ENCODE measurements at places on chromosomes 3 and 15.

- no peak for DNase-seq
Measured at GRCh38 chr3:126438186-126438585, 37.5 kb downstream of the ZXDC start.

GRCh38 chr3:182261041-182261440 lies 532.3 kb upstream of the ATP11B start:
- DNase-seq: no peak

DNA sequence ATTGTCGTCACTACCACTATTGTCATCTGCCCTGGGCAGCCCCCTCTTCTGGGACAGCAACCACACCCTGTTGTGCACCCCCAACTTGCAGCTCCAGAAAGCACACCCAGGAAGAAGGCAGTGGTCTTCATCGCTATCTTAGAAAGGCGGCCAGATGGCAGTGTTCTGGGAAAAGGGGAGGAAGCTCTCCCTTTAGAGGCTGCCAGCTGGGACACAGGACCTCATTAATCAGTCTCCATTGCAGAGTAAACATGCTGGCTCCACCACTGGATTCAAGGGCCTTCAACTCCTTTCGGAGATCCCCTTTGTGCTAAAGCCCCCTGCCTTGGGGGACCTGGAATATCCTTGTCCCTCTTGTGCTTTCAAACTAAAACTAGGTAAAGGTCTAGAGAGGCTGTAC lies 199.3 kb upstream of the LINGO1 start:
- DNase-seq: no peak

GRCh38 chr3:120147072-120147871 lies 53.0 kb upstream of the GSK3B start:
- DNase-seq: peak; percentile 95

DNA sequence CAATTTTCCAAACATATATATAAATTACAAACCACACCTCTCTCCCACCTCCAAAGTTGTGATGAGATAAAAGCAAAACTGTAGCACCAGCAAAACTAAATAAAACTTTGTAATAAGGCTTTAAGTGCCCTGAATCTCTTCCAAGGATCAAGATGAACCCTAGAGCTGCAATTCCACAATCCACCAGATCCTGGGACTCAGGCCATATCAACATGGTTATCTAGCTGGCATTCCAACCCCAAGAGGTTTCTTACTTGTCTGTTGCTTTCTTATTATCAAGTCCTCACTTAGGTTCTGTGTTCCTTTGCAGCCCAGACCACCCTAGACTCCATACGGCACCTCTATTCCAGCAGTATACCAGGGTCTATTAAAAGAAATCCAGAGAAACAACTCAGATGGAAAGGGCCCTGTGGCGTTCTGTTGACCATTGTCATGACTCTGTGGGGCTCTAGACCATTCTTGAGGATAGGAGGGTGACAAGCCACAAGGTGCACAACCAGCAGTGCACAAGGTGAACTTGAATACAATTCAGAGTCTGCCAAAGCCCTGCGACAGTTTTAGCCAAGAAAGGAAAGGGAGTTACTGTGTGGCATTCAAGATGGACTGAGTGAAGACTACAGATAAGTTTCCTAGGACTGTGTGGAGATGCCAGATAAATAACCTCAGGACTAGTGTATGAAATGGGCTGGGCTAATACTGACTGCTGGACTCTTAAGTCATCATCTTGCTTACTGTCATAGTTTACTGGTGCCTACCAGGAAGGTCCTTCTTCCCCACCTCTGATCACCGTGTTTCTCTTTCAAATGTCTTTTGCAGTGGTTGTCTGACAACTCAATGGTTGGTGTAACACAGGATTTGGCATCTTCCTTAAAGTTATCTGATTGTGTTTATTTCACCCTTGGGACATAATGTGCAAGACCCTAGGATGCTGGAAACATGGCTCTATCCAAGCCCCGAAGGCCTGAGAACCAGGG lies 27.2 kb downstream of the ACKR2 start:
- no peak for DNase-seq

DNA sequence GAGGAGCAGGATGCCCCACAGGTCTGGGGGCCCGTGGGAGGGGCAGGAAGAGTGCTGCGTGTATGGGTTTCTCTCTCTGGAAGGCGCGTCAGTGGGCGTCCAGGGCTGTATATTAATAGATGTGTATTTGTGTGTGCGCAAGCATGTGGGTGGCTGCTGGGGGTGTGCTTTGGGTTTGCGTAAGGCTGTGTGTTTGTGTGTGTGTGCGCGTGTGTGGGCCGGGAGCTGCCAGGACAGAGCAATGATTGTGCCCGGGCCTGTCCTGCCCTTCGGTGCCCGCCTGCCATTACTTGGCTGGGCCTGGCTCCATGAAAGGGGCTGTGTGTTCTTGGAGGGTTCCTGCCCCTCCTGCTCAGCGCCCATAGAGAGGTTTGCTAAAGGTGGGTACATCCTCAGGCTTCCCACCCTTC lies 16.3 kb downstream of the CSPG4 start:
- DNase-seq: no peak

- DNase-seq: peak; percentile 68
Measured at GRCh38 chr3:101925564-101925963, 76.2 kb downstream of the NFKBIZ start.

DNA sequence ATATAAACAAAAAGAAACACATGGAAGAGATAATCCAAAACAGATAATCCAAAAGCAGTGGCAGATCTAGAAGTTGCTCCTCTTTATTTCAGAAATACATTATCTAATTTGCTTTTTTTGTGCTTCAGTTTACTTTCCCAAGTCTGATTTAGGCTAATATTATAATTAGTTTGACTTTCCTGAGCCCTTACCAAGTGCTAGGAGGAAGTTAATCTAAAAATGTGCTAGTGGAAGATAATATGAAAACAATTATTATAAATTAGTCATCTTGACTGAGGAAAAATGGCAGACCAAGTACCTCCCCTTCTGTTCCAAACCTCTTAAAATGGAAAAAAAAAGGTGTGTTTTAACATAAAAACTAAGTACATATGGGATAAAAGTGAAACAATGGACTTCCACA lies 17.5 kb downstream of the SLC9A9 start:
- no peak for DNase-seq

DNA sequence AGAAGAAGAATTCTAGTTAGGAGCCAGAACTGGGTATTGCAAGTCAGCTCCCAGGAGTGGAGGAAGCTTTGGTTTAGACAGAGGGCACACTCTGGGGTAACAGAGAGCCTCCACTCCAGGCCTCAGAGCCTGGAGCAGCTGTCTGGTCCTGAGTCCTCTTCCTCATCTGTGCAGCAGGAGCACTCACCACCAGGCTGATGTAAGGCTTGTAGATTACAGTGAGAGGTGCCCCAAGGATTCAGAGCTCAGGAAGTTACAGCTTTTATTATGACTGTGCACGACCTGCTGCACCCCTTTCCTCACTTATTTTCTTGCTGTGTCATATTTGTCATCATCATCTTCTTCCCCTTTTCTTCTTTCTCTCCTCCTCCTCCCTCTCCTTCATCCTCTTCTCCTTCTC lies 210.4 kb downstream of the ATP10A start:
- DNase-seq: no peak

DNA sequence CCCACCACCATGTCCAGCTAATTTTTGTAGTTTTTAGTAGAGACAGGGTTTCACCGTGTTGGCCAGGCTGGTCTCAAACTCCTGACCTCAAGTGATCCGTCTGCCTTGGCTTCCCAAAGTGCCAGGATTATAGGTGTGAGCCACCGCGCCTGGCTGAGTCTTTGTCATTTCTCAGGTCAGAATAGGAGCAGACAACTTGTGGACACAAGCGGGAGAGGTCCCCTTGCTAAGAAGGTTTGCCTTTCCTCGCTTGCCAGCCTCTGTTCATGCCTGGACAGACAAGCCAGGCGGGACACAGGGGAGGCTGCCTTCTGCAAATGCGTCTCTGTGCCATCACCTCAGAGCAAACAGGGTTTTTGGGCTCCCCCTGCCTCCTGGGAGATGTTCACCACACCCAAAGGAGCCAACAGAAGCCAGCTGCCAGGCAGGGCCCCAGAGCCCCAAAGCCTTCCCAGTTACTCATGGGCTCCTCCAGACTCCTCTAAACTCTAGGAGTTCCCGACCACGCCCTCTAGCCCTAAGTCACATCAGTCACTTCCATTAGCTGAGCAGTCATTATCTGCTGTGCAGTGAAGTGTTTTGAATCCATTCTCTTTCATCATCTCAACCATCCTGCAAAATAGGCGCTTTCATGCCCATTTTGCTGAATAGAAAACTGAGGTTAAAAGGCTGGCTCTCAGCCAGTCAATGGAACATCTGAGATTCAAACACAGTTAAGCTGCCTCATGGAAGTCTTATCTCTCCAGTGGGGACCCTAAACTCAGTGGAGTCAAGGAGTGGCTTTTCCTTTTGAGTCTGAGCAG lies 245.0 kb downstream of the UACA start:
- no peak for DNase-seq

DNA sequence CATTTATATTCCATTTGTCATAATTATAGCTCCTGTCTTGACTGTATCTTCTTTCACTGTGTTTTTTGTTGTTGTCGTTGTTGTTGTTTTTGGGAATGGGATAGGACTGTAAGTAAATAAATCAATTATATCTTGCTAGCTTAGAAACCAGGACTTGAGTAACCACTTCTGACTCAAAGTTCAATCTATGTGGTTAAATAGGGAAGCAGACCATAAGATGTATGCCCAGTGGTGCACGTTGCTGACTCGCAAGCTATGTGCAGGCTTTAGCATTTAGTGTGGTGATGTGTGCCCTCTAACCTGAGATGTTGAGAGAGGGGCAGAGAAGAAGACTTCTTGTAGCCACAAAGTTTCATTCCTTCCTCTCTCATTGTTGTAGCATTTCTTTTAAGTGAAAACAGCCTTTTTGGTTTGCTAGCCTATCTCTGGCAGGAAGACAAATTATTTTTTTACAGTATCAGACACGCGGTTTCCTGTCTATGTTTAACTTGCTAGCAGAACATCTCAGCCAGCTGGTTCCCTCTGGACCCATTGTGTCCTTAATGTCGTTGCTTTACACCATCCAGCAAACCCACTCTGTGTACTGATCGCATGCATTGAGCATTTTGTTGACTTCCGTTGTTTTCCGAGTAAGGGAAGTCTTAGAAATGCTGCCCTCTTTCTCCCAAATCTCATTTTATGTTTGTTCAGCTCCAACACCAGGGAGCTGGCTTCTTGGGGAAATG lies 52.1 kb downstream of the TGFBR2 start:
- DNase-seq: no peak

DNA sequence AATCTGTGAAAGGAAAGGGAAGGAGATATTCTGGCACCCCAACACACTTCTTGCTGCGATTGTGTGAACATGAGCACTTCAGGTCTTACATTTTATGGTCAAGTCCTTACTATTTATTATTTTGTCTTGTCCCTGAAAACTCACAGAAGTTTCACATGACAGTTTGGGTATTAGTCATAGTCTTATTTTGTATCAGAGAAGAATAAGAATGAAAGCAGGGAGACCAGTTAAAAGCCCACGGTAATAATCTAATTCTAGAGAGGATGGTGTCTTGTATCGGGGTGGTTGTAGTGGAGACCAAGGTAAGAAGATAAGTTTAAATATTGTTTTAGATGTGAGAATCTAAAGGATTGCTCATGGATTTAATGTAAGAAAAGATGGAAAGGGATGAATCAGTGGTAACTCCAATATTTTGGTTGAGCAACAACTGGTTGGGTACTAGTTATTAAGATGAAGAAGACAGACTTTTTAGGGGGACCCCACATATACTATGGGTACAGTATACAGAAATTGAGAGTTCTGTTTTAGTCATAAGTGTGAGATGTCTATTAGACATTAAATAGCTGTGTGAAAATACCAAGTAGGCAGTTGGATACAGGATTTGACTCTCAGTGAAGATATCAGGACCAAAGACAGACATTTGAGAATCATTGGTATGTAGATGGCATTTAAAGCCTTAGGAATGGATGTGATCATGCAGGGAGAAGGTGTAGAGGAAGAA lies 227.6 kb downstream of the MFSD1 start:
- DNase-seq: no peak

DNA sequence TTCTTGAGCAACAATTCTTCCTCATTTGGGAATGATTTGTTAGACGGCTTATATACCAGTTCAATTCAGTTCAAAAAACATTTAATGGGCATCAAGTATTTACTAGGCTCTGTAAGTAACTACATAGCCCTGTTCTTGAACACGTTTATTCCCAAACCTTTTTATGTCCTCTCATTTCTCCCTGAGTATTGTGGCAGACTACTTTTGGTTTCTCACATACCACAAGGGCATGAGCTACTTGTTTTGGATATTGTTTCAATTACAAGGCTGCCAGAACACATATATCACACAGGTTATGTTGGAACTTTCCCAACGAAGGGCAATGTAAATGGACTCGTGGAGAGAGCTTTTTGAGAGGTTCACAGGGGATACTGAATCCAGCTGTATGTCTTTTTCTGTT lies 363.8 kb upstream of the NAALADL2 start:
- DNase-seq: no peak

DNA sequence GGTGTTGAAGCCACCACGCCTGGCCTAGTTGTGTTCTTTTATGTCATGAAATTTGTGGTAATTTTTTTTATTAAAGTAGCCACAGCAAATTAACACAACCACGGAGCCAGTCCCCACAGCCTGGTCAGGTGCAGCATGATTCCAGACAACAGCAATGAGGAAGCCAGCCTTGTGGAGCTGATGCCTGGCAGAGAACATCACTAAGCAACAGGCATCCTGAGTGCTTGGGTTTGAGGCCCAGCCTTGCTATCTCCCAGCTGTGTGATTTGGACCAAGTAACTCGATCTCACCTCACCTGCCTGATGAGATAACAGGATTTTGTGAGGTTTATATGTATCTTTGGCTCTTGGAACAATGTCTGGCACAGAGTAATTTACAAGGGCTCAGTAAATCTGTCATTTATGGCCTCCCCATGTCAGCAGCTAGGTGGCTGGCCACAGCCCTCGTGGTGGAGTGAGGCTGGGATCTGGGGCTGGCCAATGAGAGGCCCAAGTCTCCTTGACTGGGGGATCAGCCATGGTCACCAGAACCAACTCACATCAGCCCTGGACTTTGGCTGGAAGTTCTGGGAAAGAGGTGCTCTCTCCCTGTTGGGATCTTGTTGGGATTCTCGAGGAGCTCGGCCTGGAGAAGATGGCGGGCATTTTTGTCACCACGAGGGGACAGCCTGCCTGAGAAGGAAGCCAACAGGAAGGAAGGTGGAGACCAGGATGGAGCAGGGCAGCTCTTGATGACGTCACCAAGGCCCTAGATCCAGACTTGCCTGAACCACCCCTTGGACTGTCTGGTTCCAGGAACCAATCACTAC lies 22.8 kb upstream of the FLNB start:
- no peak for DNase-seq

- DNase-seq: no peak
Measured at GRCh38 chr3:41662288-41662687, 299.6 kb downstream of the ULK4 start.
